ENCODE measurements at places on chromosomes 4 and X. TPM values are rescaled to one million over a fixed set of nuclear protein-coding genes. Genes with fewer than 3 reads are reported as not detected.

The DGAT2L6 gene
- total RNA-seq: not detected

The CORIN gene
- 44.7 TPM for total RNA-seq

The CT45A3 gene
- not detected for total RNA-seq

The ZNF630 gene
- total RNA-seq: 1.4 TPM
